Activated CD4-positive, alpha-beta T cell treated with anti-CD3 and anti-CD28 coated beads, Interleukin-2, amount 10 ng/mL, durations not matched to agents 7 days and 5 days (primary cell): ENCODE measurements at places on chromosomes 2 and 18.

DNA sequence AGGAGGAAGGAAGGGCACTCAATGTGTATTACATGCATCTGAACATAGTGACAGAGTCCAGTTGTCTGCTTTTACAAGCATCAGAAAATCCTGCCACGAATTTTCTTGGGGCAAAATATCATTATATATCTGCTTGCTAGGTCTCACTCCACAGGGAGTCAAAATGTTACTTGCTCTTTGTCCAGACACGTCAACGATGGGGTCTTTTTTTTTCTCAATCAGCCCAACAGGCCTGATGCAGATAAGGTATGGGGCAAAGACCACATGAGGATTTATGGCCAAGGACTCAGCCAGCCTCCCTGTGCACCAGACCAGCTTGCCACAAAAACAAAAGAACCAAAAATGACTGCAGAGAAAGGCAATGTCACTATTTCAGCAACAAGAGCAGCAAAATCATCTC lies 323.4 kb upstream of the PKDCC start:
- DNase-seq, result no peak

DNA sequence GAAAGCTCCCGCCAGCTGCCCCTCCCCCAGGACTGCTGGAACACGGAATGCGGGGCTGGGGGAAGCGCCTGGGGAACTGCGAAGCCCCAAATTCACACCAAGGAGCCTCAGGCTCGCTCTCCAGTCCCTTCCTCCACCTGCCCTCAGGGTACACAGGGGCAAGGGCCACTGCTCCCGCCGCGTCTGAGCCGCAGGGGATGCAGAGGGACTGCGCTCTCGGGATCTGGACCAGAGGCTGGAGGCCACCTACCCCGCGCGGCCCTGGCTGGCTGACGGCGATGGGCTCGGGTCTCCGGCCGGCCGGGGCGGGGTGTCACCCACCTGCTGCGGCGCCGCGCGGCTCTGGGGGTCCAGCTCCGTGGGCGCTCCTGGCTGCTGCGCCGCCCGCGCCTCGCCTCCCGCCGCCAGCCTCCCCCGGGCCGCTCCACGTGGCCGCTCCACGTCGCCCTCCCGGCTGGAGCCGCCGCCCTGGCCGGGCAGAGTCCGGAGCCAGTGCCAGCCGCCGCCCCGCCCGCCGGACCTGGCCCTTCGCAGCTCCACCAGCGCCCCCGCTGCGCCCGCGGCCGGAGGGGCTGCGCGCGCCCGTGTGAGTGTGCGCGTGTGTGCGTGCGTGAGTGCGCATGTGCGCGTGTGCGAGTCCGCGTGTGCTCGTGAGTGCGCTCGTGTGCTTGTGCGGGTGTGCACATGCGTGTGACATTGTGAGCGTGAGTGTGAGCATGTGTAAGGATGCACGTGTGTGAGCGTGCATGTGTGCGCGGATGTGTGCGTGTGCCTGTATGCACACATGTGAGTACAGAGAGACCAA lies at the start of gene CGREF1:
CGREF1 (minus strand) TSS at position 604 of the 805 bp plus-strand sequence. CDS start 14,762 bp downstream, outside the sequence.
- no peak for DNase-seq

GRCh38 chr2:10738192-10738591 lies 16.8 kb downstream of the ATP6V1C2 start:
- no peak for DNase-seq

- DNase-seq, result no peak
Observed at GRCh38 chr18:37471637-37472036, 94.0 kb downstream of the CELF4 start.

DNA sequence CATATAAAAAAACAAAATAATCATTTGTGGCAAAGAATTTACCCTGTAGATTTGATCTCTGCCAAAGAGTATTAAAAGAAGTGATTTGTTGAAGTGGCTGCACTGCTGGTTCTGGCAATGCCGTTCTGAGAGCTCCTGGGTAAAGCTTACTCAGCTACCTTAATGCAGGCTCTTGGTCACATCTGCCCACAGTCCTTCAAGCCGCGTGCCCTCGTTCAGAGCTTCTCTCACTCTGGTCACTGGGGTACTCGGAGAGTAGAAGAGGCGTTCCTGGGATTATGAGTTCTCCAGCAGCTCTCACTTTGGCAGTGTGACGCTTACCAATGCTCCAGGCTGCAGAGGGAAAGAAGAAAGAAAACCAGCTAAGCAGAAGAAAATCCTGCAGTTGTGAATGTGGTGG lies 57.9 kb downstream of the ACVR1 start:
- DNase-seq, result no peak

DNA sequence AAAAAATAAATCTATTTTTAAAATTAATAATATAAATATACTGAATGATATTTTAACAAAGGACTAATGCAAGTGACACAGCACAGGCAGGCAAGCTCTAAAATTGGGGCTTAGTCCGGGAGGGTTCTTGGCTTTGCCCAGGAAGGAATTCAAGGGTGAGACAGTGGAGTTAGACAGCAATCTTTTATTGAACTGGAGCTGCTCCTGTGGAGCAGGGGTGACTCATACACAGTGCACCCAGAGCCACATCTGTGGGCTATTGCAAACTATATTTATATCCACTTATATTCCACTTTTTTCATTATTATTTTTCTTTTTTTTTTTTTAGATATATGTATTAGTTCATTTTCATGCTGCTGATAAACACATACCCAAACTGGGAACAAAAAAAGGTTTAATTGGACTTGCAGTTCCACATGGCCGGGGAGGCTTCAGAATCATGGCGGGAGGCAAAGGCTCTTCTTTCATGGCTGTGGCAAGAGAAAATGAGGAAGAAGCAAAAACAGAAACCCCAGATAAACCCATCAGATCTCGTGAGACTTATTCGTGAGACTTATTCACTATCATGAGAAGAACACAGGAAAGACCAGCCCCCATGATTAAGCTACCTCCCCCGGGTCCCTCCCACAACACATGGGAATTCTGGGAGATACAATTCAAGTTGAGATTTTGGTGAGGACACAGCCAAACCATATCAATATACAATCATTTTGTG lies 437.1 kb downstream of the BCL11A start:
- no peak for DNase-seq

GRCh38 chr2:215825707-215826106 lies 187.6 kb downstream of the MREG start:
- no peak for DNase-seq

- DNase-seq, result no peak
Observed at GRCh38 chr2:149075853-149076252, 37.4 kb downstream of the LYPD6B start.
